ENCODE measurements at places on chromosomes 2 and 18.

DNA sequence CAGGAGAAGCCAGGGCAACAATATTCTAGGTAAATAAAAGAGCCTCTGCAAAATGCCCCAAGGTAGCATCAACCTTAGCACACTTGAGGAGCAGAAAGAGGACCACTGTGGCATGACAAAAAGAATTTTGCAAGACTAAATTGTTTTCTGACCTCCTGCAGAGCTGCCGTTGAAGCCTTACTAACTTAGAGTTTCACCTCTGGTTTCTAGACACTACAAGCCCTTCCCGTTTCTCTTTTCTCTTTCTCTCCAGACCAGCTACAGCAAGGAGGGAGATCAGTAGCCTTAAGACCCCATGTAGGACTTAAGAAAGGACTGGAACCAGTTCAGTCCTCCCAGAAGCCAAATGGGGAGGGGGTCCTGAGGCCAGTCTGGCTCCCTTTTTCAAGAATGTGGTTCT is 73.3 kb upstream of the SP3 start:
- no peak for DNase-seq

- DNase-seq = no peak
Observed at GRCh38 chr2:39007875-39008504, 112.9 kb downstream of the SOS1 start.

GRCh38 chr2:191957996-191958860 is 111.3 kb upstream of the CAVIN2 start:
- no peak for DNase-seq

GRCh38 chr2:44444881-44445280 is 83.1 kb downstream of the CAMKMT start:
- DNase-seq = no peak

DNA sequence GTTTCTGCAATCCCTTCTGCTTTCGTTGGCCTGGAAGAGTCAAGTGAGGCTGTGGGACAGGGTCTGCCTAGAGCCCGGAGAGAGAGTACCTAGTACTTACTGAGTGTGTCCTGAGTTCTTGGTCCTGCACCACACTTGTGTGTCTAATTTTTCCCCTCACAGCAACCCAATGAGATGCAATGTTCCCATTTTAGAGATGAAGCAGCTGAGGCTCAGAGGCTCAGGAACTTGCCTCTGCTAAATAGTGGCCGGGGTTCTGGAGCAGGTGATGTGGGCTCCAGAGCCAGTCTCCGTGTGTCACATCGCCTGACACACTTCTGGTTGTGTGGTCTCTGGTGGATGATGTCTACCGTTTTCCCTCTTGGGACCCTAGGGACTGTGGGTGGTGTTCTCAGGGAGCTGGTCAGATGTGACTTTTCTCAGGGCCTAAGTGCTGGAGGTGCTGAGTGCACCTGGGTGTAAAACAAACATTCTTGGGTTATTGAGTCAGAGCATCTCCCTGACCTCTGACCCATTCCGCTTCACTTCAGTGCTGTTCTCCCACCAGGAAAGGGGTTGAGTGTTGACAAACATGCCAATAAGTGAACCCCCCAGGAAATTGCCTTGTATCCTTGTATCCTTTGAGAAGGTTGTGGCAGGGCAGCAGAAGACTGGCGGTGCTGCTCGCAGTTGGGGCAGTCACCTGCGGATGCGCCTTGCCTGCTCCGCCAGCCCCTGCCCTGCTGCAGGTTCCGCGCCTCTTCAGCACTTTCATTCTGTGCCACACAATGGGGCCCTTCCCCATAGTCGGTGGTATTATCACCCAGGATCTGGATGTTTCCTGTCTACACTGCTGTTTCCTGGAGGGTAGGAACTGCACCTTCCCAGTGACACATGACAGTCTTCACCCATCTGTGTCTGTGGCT is 32.1 kb downstream of the HK2 start:
- DNase-seq = no peak

DNA sequence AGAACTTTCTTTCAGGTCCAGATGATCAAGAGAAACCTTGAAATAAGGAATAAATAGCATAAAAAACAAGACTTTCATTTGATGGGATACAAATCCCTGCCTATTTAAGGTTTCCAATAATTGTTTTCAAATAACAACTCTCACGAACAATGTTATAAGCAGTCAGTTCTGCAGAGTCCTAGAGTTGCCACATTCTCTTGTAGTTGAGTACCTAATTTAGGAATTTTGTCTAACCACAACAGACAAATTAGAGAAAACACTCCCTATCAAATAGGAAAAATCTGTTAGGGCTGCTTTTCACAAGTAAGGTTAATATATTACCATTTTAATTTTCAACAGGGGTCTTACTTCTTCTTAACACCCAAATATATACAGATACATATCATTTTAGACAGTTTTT is 130.1 kb upstream of the CDH20 start:
- no peak for DNase-seq

- no peak for DNase-seq
Observed at GRCh38 chr18:24273596-24273995, 124.0 kb downstream of the OSBPL1A start.

DNA sequence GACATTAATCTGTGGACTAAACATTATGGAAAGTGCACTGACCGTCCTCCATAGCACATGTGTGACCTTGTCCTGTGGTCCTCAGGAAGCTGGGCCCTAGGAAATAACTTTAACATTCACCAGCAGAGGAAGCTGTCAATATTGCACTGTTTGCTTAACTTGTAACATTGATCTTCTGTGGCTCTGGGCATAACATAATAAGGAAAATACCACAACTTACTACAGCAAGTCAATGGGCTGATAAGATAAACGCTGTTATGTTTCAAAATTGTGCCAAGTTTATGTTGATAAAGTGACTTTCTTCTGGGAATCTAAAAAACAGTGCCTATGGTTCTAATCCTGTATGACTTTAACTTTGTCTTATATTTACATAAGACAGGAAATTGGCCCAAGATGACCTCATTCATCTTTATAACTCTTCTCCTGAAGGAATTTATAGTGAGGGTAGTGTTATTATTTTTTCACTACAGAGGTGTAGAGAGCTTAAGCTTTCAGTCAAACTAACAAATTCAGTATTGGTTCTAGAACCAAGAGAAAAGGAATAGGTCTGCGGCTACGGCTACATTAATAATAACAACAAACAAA is 113.7 kb upstream of the MAP4K3 start:
- DNase-seq = no peak

DNA sequence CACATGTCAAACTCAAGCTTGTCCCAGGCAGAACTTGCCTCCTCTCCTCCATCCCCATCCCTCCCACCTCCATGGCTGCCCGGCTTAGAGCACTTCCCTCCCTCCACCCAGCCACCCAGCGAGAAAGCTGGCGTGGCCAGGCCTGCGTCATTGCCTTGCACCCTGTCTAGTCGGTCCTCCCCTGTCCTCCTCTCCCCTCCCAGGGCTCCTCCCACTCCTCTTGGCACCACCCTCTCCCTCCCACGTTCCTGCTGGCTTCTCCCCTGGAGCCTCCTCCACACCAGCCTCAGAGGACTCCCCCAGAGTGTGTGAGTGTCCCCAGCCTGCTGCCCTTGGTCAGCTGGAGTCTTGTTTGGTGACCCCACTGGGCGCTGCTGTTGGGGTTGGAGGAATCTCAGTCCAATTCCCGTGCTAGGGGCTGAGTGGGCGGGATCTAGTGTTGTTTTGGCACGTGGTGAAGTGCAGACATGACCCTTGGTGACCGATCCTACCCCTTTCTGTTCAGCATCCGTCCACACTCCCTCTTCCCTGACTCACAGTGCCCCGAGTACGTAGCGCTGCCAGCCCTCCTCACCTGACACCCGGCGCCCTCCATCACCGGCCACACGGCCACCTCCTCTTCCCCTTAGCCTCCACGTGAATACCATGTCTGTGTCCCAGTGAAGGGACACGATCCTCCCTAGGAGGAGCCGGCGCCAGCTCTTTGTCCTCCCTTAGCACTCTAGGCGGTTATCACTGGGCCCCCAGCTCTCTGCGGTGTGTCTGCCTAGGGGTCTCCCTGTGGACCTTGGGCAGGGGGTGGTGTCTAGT is 41.4 kb downstream of the ATP6V1C2 start:
- DNase-seq = no peak

GRCh38 chr2:177639262-177639914 is 246.8 kb downstream of the AGPS start:
- no peak for DNase-seq

DNA sequence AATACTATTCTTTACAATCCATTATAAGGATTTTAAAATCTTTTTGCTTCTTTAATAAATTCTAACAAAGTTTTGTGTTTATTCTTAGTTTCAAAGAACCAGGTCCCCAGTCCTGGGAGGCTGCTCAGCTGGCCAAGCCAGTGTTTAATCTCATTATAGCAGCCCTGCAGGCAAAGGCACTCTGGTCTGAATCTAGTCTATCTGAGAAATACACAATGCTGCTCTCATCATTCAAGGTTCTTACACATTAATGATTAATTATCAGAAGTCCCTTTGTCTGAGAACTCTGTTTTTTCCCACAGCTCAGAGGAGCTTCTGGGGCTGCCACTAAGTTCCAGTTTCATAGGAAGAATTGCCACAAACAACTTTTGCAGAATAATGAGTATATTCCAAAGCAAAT is 27.7 kb downstream of the KCTD18 start:
- no peak for DNase-seq

DNA sequence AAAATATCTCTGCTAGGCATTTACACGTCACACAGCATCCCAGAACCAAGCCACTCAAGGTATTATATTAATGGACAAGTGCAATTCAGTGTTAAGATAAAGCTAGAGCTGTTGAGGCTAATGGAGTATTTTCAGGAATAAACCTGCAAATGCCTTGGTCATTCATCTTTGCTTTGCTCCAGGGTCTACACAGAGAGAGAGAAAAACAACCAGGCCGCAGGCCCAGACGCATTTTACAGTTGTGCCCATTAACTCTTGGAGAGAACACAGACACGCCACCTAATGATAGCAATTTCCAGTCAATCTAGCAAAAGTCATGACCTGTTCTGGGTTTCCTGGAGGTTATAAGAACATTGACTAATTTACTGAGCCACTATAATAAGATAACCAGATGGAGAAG is 829.3 kb downstream of the LRRTM4 start:
- no peak for DNase-seq

DNA sequence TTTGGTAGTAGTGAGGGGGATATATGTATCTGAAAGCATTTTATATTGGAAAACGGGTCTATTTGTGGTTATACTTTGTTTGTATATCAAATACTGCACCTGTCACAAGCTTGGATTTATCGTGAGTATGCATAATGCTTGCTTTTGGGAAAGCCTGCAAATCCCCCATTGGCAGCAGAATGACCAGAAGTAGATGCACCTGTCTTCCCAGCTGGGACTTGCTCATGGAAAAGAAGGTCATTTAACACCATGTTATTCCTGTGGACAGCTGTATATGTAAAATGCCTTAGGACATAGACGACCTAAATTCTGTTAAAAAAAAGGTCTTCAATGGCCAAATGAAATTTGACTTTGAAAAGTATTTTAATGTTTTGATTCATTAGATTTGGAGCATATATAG is 599.4 kb downstream of the XIRP2 start:
- no peak for DNase-seq

DNA sequence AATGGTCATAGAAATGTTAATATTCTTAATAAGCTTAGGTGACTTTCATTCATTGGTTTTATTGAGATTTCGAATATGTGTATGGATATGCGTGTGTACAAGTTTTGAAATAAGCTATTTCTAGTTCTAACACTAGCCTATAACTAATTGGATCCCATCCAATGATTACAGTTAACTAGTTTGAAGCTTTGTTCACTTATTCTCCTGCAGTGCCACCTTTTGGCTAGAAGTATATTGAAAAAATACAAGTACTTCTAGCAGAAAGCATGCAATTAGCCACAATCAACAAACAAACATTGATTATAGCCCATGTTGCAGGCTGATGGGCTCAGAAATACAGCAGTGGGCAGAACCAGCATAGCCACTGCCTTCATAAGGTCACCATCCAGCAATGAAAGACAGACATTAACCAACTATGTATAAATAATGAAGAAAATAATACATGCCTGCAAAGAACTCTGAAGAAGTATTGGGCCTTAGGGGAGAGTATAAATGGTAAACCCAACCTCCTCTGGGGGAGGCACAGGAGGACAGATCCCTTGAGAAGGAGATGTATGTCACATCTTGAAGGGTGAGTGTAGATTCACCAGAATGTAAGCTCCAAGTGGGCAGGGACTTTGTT is 5.1 kb upstream of the PIEZO2 start:
- DNase-seq = no peak

GRCh38 chr2:57399057-57399456 is 647.5 kb upstream of the VRK2 start:
- DNase-seq = no peak

DNA sequence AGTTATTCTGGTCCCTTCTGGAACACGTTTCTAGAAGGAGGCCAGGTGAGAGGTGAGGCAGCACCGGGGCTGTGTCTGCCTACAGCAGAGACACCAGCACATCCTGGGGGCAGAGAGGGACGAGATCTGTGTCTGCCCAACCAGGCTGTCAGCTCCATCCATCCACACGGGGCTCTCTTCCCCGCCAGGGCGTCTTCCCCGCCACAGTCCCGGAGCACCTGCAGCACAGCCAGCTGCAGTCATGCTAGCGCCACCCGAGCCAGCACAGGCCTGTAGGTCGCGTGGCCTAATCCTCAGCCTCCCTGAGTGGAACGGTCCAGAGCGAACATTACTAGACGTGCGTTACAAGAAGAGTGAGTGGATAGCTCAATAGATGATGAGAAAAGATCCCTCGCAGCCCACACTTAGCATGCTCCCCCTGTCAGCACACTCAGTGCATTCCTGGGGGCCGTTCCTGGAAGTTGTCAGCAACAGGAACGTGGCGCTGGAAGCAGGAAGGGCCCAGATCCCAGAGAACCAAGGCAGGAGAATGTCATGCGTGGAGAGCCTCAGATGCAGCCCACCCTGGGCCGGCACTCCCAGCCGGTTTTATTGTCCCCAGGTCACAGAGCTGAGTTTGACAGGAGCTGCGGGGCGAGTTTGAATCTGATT is 179.0 kb downstream of the TWIST2 start:
- no peak for DNase-seq

DNA sequence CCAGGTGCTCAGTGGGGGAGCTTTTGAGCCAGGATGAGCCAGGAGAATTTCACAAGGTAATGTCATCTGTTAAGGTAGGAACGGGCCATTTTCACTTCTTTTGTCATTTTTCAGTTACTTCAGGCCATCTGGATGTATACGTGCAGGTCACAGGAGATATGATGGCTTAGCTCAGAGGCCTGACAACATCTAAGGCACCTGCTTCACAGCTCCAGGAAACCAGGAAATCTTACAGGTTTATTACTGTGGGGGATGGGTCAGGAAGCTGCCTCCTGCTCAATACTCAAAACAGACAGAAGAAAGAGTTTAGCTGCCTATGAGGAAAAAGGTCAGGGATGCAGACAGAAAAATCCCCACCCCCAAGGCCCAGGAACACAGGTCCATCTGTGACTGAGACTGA is 364.3 kb upstream of the LRP1B start:
- DNase-seq = no peak

GRCh38 chr18:77894060-77894459 is 644.4 kb downstream of the GALR1 start:
- DNase-seq = no peak

- no peak for DNase-seq
Observed at GRCh38 chr18:43710135-43710534, 432.8 kb upstream of the SYT4 start.

All from NCI-H187 treated with DMSO at 0.1 percent for 48 hours (cell line).